ENCODE measurements at places on chromosomes 7 and 10.

DNA sequence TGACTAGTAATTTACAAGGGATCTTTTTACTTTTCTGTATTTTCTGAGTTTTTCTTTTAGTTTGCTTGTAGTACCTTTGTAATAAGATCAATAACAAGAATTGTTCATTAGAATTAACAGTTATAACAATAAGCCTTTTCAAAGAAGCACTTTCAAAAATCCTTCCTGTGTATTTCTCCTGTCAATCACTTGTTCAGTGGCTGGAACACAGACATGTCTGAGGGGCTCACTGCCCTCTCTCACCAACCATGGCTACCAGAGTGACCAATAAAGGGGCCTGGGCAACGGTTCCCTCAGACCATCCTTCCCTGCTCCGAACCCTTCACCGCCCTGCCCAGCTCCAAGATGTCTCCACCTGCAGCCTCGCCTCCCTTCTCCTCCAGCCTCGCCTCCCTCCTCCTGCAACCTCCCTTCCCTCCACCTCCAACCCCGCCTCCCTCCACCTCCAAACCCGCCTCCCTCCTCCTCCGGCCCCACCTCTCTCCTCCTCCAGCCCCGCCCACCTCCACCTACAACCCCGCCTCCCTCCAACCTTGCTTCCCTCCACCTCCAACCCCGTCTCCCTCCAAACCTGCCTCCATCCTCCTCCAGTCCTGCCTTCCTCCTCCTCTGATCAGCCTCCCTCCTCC is 353.4 kb downstream of the TNS3 start:
- DNase-seq, result no peak

DNA sequence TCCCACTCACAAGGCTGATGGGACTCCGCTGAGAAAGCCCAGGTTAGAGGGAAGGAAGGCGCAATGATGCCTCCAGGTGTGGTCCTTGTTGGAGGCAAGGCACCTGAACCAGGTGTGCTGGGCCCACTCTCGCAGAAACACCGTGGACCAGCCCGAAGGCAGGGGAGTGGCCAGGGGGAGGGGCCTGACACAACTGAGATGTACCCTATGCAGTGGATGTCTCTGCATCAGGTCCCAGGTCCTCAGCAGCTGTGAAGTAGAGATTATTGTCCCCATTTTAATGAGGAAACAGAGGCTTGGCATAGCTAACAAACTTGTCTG is 32.0 kb downstream of the GBX1 start:
- no peak for DNase-seq

DNA sequence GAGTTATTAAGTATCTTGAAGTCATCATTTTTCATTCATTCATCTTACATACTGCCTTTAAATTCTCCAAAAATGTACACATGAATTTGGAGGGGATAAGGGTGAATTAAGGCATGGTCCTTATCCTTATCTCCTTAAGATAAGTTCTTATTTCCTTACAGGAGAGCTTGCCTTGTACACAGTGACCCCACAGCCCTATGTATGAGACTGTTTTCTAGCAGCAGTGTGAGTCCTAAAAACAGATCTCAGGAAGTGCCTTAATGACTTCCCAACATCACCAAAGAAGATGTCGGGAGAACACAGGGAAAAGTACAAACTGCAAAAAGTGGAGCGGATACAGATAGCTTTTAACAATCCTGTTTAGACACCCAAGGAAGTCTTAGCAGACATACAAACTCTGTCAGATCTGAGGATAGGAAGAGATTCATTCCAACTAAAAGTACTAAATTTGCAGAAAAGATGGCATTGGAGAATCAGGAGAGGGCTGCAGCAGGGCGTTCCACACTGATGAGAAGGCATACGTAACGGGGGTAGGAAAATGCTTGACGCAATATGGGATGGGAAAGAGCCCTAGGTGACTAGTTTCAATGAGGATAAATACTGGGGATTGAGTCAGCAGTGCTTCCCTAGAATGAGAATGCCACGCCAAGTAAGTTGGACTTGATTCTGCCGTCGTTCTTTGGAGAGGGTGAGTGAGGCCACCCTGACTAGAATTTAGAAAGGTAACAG is 570.2 kb downstream of the PARD3 start:
- DNase-seq, result no peak

DNA sequence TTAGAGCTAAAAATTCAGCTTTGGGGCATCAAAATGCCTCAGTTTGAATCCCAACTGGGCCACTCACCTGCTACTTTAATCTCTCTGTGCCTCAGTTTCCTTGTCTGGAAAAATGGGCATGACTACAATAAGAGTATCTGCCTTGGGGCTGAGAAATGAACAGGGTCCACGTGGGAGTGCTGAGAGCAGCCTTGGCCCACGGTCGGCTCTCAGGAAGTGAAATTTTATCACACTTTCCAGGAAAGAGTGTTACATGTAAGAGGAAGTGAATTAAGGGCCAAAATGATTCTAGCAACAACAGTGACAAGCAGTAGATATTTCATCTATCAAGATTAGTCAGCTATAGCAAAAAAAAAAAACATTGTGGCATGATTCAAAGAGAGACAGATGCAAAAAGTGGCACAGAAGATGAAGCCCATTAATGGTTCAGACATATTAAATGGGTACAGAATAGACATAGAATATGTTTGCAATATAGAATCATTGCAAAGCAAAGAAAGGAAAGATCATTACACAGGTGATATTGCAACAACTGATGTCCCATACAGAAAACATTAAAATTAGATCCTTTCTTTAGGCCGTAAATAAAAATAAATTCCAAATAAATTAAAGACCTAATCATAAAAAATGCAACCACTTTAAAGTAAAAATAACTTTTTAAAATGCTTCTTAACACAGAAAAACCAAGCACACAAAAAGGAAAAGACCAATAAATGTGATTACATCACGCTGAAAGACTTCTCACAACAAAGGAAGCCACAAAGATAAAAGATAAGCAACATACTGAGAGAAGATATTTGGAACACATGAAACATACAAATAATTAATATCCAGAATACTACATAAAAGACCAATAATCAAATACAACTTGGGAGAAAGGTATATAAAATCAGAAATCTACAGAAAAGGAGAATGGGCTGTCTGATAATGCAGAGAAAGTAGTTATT is 4.3 kb downstream of the TMEM273 start:
- no peak for DNase-seq

DNA sequence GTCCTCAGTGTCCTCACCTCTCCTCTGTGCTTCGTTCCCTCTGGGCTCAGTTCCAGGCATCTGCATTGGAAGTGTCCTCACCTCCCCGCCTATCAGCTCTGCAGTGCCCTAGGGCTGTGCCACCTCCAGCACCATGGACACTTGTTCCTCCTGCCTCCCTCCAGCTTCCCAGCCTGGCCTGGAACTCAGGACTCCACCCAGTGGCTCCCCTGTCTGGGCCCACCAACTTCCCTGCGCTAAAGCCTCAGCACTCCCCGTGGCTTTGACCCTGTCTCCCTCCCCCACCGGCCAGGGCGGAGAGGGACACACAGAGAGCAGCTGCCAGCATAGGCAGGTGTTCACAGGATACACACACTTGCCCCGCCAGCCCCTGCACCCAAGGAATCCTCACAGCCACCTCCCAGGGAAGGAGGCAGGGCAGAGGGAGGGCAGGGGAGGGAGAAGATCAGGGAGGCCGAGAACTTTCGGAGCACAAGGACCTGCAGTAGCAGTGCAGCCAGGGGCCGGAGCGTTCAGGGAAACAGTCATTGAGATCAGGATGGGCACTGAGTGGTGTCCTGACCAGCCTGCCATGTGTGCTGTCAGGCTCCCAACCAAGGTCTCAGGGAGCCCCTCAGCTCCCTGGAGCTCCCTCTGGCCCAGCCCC is 31.3 kb downstream of the ANXA8 start:
- no peak for DNase-seq

DNA sequence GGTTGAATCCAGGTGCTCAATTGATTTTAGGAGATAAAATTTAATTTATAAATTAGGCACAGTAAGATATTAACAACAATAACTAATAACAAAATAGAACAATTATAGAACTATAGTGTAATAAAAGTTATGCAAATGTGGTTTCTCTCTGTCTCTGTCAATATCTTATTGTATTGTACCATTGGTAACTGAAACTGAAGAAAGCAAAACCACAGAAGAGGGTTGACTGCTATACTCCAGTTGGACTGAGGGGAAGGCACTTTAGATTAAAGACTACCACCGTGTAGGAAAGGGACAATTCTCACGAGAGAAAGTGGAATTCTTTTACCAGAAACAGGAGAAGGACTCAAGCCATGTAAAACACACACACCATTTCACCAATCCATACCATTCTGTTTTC is 967.1 kb downstream of the PCDH15 start:
- no peak for DNase-seq

DNA sequence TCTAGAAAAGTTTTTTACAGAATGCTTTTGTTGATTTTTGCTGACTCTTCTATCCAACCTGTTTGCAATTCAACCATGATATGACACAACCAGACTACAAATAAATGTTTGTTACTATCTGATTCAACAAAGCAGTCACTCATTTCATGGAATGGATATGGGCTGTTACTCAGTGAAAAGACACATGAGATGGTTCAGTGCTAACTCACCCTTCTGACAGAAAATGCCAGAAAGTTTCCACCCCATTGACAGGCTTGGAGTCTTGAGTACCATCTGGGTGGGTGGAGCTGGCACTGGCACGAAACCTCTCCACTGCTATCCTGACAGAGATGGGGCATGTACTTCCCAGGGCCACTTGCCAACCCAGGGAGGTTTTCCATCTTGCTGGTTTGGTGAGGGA is 39.5 kb downstream of the RBM28 start:
- DNase-seq, result no peak

GRCh38 chr7:30925913-30926312 is 14.3 kb downstream of the AQP1 start:
- no peak for DNase-seq

GRCh38 chr7:32618470-32618869 is 123.2 kb downstream of the AVL9 start:
- DNase-seq, result no peak

GRCh38 chr10:13615650-13616300 is 29.0 kb downstream of the PRPF18 start:
- DNase-seq, result no peak

DNA sequence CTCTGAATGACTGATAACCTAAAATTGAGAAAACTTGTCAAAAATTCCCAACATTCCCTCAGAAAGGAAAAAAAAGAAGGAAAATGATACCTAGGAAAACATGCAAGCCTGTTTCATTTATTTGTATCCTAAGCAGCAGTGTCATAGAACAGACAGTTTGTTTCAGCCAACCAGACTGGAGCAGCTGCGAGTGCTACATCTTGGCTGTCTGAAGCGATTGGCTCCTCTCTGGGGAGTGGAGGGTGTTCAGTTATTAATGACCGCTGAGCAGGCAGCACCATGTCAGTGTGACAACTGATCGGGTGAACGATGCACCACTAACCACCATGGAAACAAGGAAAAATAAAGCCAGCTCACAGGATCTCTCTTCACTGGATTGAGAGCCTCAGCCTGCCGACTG is at the start of gene LRRN3:
Gene LRRN3 (plus strand): TSS at position 282 of the 400 bp plus-strand sequence. CDS start 31,646 bp downstream, outside the sequence.
- no peak for DNase-seq

DNA sequence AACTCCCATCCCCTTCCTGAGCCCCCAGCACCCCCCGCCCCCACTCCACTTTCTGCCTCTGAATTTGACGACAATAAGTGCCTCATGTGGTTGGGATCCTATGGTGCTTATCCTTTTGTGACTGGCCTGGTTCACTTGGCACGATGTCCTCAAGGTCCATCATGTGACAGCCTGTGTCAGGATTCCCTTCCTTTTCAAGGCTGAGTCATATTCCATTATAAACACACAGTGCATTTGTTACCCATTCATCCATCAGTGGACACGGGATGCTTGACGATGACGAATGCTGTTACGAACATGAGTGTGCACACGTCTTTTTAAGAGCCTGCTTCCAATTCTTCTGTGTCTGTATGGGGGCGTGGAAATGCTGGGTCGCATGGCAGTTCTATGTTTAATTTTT is 26.7 kb downstream of the SHH start:
- DNase-seq, result no peak

GRCh38 chr10:102157224-102157623 is 5.0 kb downstream of the NOLC1 start:
- no peak for DNase-seq

DNA sequence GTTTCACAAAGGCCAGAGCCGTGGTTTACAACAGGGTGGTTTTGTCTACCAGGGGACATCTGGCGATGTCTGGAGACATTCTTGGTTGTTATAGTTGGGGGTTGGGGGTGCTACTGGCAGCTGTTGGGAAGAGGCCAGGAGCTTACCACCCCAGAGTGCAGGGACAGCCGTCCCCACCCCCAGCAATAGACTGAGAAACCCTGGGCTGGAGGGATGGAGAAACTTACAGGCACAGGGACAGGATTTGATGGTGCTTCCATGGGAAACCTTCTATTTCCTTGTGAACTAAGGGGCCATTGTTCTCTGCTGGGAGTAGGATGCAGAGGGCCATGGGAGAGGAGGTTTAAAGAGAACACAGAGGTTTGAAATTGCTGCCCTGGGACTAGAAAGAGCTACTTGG is 10.9 kb downstream of the ADCK2 start:
- DNase-seq, result no peak

DNA sequence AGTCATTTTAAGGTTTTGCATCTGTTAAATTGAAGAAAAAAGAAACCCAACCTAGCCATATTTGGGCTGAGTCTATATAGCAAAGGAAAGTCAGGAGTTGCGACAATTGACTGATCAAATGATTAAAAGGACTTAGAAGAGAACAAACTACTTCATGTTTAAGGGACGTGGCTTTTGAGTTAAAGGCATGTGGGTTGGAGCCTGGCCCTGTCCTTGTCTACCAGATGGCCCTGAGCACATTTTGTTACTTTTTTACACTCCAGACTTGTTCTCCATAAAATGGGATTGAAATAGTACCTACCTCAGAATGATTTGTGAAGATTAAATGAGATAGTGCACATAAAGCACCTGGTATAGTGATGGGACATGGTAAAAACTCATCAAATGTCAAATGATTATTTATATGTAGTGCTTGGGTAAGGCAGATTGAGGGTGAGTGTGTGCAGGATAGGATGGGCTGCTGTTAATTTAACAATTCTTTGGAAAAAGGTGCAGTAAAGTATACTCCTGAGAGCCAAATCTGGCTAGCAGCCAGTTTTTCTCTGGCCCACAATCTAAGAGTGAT is 168.3 kb downstream of the KIF20B start:
- DNase-seq, result no peak

DNA sequence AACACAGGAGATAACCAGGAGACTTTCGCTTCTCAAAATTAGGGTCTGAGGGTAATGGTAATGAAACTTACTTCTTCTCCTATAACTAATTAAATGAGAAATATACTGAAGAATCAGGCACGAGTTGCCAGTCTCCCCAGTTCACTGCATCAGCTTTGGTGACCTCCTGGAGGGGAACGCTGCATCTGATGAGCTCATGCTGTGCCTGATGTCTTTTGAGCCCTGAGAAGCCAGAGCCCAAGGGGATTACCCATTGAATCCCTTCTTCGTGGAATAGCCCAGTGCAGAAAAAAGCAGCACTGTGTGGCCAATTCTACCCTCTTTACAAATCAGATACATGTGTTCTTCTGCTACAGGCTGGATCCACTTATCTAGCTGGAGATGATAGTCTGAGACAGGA is 45.1 kb downstream of the CYP2C9 start:
- no peak for DNase-seq
